ENCODE measurements at places on chromosomes 7 and 10. TPM values are rescaled to one million over a fixed set of nuclear protein-coding genes. Genes with fewer than 3 reads are reported as not detected.

The CC2D2B gene
- 0.79 TPM for total RNA-seq

The AGAP5 gene
- total RNA-seq, result 10.0 TPM

DNA sequence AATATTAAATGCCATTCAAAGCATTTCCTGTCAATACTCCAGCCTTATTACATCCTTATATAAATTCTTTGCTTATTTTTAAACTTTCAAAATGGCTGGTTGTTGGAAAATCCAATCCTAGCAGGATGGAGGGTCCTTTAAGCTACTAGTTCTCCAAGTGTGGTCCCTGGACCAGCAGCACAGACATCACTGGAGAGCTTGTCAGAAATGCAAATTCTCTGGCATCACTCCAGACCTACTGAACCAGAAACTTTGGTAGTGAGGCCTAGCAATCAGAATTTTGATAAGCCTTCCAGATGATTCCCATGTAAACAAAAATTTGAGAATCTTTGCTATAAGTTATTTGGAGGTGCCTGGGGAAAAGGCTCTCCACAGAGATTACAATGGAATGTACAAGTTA is 43.8 kb downstream of the CALCR start:
- H3K4me1 ChIP-seq, result no peaks in the 10 kb centered on the region
- no peaks in the 10 kb centered on the region for H3K27me3 ChIP-seq
- H3K27ac ChIP-seq, result no peak overlapping the region
- no peak overlapping the region for H3K4me3 ChIP-seq

GRCh38 chr7:138238734-138239659 is 162.7 kb downstream of the AKR1D1 start:
- H3K4me3 ChIP-seq, result no peak overlapping the region
- H3K27me3 ChIP-seq, result no peaks in the 10 kb centered on the region
- H3K36me3 ChIP-seq, result no peaks in the 10 kb centered on the region

GRCh38 chr7:143954135-143954534 is 509 bp upstream of the OR2F1 start:
- no peak overlapping the region for H3K27ac ChIP-seq
- no peak for DNase-seq
- H3K4me3 ChIP-seq, result no peak overlapping the region
- H3K4me1 ChIP-seq, result no peaks in the 10 kb centered on the region
- no peaks in the 10 kb centered on the region for H3K36me3 ChIP-seq

- H3K36me3 ChIP-seq, result no peaks in the 10 kb centered on the region
- no peak for DNase-seq
- H3K27ac ChIP-seq, result no peak overlapping the region
- no peaks in the 10 kb centered on the region for H3K4me1 ChIP-seq
Observed at GRCh38 chr7:148911626-148912025, 27.5 kb upstream of the EZH2 start.

DNA sequence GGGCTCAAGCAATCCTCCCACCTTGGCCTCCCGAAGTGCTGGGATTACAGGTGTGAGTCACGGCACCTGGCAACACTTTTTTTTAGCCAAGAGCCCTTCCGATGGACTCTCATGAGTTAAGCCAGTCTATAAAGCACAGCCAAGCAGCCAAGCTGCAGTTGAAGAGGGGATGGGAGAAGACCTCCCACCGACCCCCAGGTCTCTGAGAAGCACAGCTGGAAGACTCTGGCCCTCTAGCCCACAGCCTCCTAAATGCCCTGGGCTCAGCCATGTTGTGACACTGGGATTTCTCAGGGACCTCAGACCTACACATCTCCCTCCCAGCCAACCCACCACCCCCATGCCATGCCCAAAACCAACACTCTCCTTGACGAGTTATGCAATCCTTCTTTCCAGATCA is 31.1 kb downstream of the CALML3 start:
- DNase-seq, result no peak
- no peak overlapping the region for H3K27ac ChIP-seq
- H3K36me3 ChIP-seq, result no peaks in the 10 kb centered on the region
- H3K4me3 ChIP-seq, result no peak overlapping the region

DNA sequence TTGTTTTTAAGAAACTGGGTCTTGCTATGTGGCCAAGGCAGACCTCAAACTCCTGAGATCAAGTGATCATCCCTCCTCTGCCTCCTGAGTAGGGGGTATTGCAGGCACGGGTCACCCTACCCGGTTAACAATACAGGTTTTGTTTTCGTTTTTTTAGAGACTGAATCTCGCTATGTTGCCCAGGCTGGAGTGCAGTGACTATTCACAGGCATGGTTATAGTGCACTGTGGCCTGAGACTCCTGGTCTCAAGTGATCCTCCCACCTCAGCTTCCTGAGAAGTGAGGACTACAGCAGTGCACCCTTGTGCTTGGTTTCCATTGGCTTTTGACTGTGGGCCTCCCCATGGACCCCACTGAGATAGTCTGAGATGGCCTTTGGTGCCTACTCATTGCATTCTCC is 3.8 kb upstream of the TRIM24 start:
- no peaks in the 10 kb centered on the region for H3K27me3 ChIP-seq
- DNase-seq, result no peak
- no peak overlapping the region for H3K27ac ChIP-seq
- no peaks in the 10 kb centered on the region for H3K4me1 ChIP-seq
- no peak overlapping the region for H3K4me3 ChIP-seq

DNA sequence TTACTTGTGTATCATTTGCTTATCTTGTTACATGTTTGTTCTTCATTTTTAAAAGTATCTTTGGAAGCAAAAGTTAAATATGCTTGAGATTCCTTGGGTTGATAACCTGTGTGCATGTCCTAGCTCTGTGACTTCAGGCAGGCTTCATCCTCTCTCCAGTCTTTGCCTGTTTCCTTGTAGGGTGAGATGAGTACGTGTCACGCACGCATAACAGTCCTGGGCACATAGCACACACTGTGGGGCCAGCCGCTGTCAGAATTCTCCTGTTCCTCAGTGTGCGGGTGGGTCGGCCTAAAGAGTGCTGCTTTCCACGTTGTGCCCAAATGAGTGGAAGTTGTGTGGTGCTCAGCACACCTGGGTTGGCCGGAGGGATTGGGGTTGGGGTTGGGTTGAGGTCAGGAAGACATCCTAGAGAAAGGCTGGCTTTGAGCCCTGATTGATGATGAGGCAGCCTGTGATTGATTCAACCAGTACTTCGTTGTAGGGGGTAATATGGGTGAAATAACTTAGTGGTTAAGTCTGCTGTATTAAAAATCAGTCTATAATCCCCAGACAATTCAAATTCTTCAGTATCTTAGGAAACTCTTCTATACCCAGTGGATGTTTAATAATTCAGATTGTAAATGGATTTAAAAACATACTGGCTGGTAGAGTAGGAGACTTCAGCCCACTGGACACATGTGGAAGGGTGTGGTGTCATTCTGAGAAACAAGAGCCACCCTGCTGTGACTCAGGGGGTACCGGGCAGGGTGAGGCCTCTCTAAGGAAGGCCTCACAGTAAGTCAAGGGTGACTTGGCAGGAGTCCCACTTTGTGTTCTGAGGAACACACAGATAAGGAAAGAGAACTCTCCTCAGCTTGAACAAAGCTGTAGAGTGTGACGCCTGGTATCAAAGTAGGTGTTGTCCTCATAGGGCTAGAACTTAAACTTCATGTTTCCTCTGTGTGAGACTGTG is 54.8 kb downstream of the DAGLB start:
- DNase-seq, result no peak
- peak overlapping the region; percentile 68 for H3K27ac ChIP-seq
- no peak overlapping the region for H3K4me3 ChIP-seq
- H3K4me1 ChIP-seq, result peaks cover 12% of the 10 kb centered on the region
- no peaks in the 10 kb centered on the region for H3K27me3 ChIP-seq

The AMZ1 gene
- total RNA-seq, result 0.13 TPM

- DNase-seq, result no peak
- H3K36me3 ChIP-seq, result no peaks in the 10 kb centered on the region
- H3K4me3 ChIP-seq, result no peak overlapping the region
- no peak overlapping the region for H3K27ac ChIP-seq
Observed at GRCh38 chr10:25811052-25811685, 122.9 kb upstream of the MYO3A start.

DNA sequence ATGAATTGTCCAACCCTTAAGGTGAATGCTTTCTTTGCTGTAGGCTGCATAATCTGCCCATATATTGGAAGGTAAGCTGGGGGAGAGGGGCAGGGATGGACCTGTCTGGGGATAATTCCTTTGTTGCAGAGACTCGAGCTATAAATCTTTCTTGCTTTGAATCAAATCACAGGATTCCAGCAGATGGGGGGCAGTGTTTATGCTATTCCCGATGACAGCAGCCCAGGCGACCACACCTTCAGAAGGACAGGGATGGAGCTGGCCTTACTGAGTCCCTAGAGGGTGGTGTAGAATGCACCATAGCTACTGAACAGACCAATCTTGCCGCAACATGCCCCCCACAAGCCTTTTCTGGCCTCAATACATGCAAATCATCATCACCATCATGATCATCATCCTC is 2.5 kb downstream of the PODXL start:
- H3K27me3 ChIP-seq, result peaks cover 50% of the 10 kb centered on the region
- H3K36me3 ChIP-seq, result no peaks in the 10 kb centered on the region
- no peak for DNase-seq
- H3K4me3 ChIP-seq, result peak overlapping the region; percentile 66

- peak overlapping the region; percentile 78 for H3K4me3 ChIP-seq
- no peaks in the 10 kb centered on the region for H3K36me3 ChIP-seq
- no peak for DNase-seq
- H3K4me1 ChIP-seq, result peaks cover 4% of the 10 kb centered on the region
- H3K27me3 ChIP-seq, result no peaks in the 10 kb centered on the region
- H3K27ac ChIP-seq, result peak overlapping the region; percentile 98
Observed at GRCh38 chr7:30286749-30287148, 2.4 kb downstream of the ZNRF2 start.

- H3K4me3 ChIP-seq, result no peak overlapping the region
- no peak for DNase-seq
- no peaks in the 10 kb centered on the region for H3K4me1 ChIP-seq
- H3K27me3 ChIP-seq, result peaks cover 5% of the 10 kb centered on the region
- H3K36me3 ChIP-seq, result no peaks in the 10 kb centered on the region
Observed at GRCh38 chr7:3197567-3198213, 103.4 kb upstream of the SDK1 start.

- H3K27me3 ChIP-seq, result no peaks in the 10 kb centered on the region
- H3K27ac ChIP-seq, result no peak overlapping the region
- no peaks in the 10 kb centered on the region for H3K36me3 ChIP-seq
- DNase-seq, result no peak
- H3K4me3 ChIP-seq, result no peak overlapping the region
- no peaks in the 10 kb centered on the region for H3K4me1 ChIP-seq
Observed at GRCh38 chr10:98533746-98534445, 87.2 kb upstream of the HPS1 start.

DNA sequence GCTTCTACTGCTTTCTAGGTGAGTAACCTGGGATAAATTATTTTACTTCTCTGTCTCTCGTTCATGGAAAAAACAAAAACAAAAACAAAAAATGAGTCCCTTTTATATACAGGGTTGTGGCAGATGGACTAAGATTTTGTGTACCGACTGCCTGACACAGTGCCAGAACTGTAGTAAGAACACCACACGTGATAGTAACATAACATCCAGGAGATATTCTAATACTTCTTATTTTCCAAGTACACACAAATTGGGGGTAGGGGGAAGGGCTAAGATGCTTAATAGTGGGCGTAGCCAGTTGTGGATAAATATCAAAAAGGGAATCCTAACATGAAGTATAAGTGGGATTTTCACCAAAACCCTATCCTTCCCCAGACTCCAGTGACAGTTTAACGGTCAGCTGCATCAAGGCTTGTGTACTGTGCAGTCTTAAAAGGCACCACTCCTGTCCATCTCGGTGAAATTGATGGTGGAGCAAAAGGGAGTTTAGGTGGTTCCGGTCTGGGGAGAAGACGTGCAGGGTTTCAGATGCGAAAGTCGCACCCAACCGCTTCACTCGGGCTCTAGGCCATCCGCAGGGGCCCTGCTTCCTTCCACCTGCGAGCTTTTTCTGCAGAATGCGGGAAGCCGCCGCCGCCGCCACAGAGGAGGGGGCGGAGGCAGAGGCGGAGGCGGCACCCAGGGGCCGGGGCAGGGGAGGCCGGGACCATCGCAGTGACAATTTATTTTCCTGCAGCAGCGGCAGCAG is at the start of gene STAMBPL1:
TSS of gene STAMBPL1 (plus strand) at position 712 of the 748 bp plus-strand sequence. CDS start 21,464 bp downstream, outside the sequence.
- peak within 1 kb of the TSS; percentile 62 for H3K4me3 ChIP-seq
- no peaks in the 10 kb centered on the region for H3K36me3 ChIP-seq
- no peaks in the 10 kb centered on the region for H3K27me3 ChIP-seq
- H3K4me1 ChIP-seq, result peaks cover 11% of the 10 kb centered on the region
- peak within 1 kb of the TSS; percentile 93 for H3K27ac ChIP-seq

GRCh38 chr7:87337331-87337730 is 8.1 kb upstream of the CROT start:
- no peak for DNase-seq
- H3K27ac ChIP-seq, result no peak overlapping the region
- H3K27me3 ChIP-seq, result no peaks in the 10 kb centered on the region

DNA sequence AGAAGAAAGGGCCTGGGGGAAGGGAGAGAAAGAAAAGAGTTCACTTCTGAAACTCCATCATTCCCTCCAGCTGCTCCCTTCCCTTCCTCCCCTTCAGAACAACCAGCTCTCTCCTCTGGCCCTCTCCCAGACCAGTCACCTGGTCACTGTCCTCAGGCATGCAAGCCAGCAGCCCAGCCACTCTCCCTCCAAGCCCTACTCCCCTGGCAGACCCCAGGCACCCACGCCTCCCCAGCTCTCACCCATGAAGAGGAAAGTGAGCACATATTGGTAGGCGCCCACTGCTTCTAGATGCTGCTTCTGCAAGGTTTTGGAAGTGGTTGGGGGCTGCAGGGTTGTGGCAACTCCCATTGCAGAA is 353 bp downstream of the MOGAT3 start:
- no peaks in the 10 kb centered on the region for H3K36me3 ChIP-seq
- DNase-seq, result no peak
- no peak overlapping the region for H3K4me3 ChIP-seq
- no peak overlapping the region for H3K27ac ChIP-seq

The NEBL gene
- total RNA-seq, result 58.8 TPM

DNA sequence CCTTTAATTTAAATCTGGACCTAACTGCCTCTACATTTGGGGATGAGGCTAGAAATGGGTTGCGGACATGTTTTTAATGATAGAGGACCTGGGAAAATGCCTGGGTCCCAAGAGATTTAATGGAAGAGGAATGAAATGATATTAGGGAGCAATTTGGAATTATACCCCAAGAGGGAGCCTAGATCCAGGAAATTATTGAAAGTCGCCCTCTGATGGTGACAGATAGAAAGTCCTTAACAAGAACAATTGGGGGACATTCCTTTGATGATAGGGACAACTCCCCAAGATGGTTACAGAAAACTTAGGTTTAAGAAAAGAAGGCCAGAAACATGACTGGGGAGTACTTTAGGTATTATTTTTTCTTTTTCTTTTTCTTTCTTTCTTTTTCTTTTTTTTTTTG is 9.5 kb upstream of the TSGA13 start:
- H3K4me3 ChIP-seq, result no peak overlapping the region
- no peak for DNase-seq
- no peaks in the 10 kb centered on the region for H3K27me3 ChIP-seq
- H3K27ac ChIP-seq, result no peak overlapping the region
- H3K36me3 ChIP-seq, result no peaks in the 10 kb centered on the region

All from left lung (tissue), 14 donors.